Left cardiac atrium (tissue), 4 donors: ENCODE measurements at places on chromosomes 11 and 22. TPM values are rescaled to one million over a fixed set of nuclear protein-coding genes. Genes with fewer than 3 reads are reported as not detected.

- no peak for DNase-seq
Observed at GRCh38 chr11:13876423-13876822, 86.1 kb upstream of the SPON1 start.

DNA sequence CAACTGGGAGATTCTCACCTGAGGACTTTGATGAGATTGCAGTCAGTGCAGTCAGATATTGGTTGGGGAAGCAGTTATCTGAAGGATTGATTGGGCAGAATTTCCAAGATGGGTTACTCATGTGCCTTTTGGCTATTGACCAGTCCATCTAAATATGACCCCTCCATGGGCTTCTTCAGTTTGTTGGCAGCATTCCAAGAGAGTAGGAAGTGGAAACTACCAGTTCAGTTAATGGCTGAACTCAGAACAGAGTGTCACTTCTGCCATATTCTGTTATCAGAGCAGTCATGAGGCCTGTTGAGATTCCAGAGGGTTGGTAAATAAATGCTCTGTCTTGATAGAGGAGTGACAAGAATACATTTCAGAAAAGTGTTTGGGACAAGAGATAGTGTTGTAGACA lies 71.0 kb downstream of the CYP2R1 start:
- no peak for DNase-seq

DNA sequence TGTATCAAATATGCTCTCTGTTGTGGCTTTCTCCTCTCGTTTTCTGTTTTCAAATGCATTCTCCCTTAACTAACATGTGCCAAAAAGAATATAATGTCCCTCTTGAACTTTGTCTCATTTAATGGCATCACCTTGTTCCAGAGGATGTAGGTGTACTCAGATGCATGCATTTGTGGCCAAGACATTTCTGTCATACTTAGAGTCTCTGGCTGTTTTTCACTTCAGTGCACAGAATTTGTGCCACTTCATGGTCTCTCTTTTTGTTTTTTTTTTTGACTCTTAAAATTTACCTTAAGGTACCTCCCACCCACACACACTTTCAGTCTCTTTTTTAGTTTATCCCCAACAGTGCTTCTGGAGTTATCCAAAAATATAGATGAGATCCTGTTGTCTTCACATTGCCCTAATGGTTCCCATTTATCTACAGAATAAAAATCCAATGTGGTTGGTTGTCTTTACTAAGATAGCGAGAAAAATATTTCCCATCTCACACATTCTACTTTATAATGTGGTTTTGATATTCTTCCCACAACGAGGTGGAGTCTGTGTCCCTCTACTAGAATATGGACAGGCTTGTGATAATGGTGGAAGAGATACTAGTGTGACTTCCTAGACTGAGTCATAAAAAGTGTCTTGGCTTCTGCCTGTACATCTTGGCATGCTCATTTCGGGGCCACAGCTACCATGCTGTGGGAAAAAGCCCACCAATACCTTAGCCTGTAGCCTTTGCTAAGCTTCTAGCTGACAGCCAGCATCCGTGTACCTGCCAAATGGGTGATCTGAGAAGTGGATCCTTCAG lies 125.8 kb downstream of the DDX10 start:
- no peak for DNase-seq

- no peak for DNase-seq
Observed at GRCh38 chr11:9825315-9825714, 161.4 kb downstream of the SWAP70 start.

- DNase-seq, result peak; percentile 31
Observed at GRCh38 chr22:39349967-39350726, at the start of gene SYNGR1. Gene SYNGR1, plus strand, starts transcription at chr22:39349991. Its CDS starts 20 bp downstream, at chr22:39350011.

CARS1 gene
- 16.8 TPM for total RNA-seq

- DNase-seq, result peak; percentile 60
Observed at GRCh38 chr11:107590460-107591377, at the start of gene ELMOD1. Gene ELMOD1, plus strand, starts transcription at chr11:107591147. Its CDS starts 27,043 bp downstream, at chr11:107618190.

GRCh38 chr11:126510621-126511370 lies 155.3 kb downstream of the ST3GAL4 start:
- DNase-seq, result no peak

LIF gene
- total RNA-seq, result 7.0 TPM

DNA sequence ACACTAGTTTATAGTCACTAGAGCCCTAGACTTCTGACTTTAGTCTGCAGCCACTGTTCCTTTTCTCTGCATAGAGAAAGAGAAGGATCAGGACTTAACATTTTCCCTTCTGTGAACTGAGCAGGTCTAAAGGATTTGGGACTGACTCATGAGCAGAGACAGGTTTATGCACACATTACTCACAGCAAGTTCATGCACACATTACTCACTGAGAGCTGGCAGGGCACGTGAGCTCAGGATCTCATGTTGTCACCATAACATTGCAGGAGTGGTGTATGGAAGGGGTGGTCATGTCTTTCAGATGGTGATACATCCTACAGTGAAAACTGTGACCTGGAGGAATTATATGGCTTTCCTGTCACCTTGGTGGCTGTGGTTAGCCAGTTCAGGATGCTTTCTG lies 56.4 kb downstream of the CEP164 start:
- DNase-seq, result no peak

- no peak for DNase-seq
Observed at GRCh38 chr11:130213979-130214281, 54.3 kb downstream of the ST14 start.

GRCh38 chr11:120565466-120566155 lies 54.1 kb downstream of the GRIK4 start:
- no peak for DNase-seq

GRCh38 chr11:91124363-91124762 lies 901.5 kb upstream of the CHORDC1 start:
- no peak for DNase-seq

DNA sequence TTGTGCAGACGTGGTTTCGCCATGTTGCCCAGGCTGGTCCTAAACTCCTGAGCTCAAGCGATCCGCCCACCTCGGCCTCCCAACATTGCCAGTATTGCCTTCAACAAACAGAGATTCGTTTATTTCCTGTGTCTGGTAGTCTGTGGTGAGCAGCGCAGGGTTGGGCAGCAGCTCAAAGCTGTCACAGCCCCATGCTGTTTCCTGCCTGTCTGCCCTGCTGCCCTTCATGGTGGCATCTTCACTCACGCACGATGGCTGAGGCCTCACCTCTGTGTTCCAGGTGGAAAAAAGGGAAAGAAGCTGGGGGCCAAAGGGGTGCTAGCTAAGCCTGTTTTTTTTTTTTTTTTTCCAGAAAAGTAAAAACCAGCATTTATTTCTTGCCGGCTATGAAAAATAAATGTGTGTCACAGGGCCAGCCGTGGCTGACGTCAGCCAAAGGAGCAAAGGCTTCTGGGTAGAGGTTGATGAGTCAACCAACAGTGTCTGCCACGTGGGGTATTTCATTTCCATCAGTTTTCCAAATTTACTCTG lies 28.8 kb downstream of the TBC1D22A start:
- peak; percentile 69 for DNase-seq

ZNF280A gene
- total RNA-seq, result not detected

TSGA10IP gene
- total RNA-seq, result not detected

GRCh38 chr11:132681971-132682370 lies 850.3 kb downstream of the OPCML start:
- DNase-seq, result no peak

FAM180B gene
- total RNA-seq, result not detected

GRCh38 chr11:8593935-8594909 lies at the start of gene STK33:
Gene STK33, minus strand, starts transcription at chr11:8594228. Its CDS starts 119,323 bp downstream, at chr11:8474905.
- peak; percentile 51 for DNase-seq

- no peak for DNase-seq
Observed at GRCh38 chr11:78607696-78608095, 33.0 kb upstream of the NARS2 start.

GRCh38 chr22:26205494-26205893 lies 36.2 kb downstream of the SEZ6L start:
- DNase-seq, result no peak

- no peak for DNase-seq
Observed at GRCh38 chr22:49953027-49953679, 7.4 kb upstream of the PIM3 start.

- DNase-seq, result no peak
Observed at GRCh38 chr11:8386134-8386864, 122.6 kb upstream of the LMO1 start.

GRCh38 chr11:11387207-11387606 lies 34.2 kb upstream of the CSNK2A3 start:
- DNase-seq, result no peak

GRCh38 chr11:64357904-64358535 lies 942 bp upstream of the RPS6KA4 start:
- no peak for DNase-seq

- no peak for DNase-seq
Observed at GRCh38 chr11:10954184-10954583, 96.3 kb upstream of the ZBED5 start.

MUC2 gene
- 0.26 TPM for total RNA-seq
